Glomerular endothelial cell (primary cell): ENCODE measurements at places on chromosomes 2 and 18.

- DNase-seq: no peak
Observed at GRCh38 chr2:134218930-134219658, 34.8 kb upstream of the MGAT5 start.

DNA sequence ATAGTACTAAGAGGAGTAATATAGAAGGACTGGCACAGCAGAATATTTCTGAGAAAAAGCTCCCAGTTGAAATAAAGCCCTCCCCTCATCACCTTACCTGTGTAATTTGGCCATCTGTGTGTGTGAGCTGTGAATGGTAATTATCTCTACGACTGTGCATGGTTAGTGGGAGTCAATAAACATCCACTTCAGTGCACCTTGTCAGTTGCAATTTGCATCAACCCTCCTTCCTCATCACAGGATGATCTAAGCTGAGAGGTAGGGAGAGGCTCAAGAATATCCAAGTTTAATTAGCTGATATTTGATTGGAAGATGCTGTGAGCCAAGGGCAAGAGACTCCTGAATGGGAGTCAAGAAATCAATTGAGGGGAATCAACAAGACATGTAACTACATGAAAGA, 694.9 kb upstream of the KLHL29 start:
- no peak for DNase-seq

GRCh38 chr2:212402316-212402715, 136.3 kb downstream of the ERBB4 start:
- DNase-seq: no peak

DNA sequence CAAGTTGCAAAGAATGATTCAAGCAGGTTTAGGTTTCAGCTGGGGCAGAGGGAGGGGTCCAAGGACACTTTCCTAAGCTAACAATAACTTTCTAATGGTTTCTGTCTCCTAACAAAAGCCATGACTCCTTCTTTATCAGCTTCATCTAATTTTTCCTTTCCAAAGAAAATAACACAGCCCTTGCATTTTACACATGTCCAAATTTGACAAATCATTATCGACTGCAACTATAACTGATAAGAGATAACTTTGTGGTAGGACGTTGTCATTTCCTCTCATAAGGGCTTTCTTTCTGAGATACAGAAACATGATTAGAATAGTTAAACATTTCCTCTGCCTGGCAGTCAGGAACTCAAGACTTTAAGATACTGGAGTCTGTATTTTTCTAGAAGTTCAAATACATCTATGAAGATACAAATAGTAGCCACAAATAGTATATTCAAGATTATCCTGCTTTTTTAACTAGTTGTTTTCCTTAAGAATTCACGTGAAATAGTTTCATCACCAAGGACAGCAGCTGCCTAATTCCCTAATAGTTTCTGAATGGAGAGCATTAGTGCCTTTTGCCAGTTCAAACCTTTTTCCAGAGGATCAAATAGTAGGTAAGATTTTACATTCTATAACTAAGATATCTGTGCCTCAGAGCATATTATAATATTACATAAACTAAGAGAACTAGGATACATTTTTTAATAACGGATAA, 263.2 kb downstream of the EXOC6B start:
- peak; percentile 88 for DNase-seq

- no peak for DNase-seq
Observed at GRCh38 chr2:114160263-114160981, 270.5 kb downstream of the ACTR3 start.

DNA sequence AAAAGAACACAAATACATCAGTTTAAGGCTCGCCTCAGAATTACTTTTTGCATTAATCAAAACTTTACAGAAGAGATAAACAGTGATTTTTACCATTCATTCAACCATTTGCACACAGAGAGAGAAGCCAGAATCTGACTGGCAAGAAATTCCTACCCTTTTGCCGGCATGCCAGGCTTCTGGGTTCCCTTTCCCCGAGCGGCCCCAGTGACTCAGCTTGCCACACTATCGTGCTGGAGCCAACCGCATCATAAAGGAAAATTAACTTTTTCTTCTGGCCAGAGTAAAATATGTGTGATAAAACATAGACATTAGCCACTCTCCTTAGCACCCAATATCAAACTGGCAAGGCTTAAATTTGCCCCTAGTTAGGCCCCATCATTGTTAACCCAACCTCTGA, 61.8 kb upstream of the IKZF2 start:
- DNase-seq: no peak

- DNase-seq: no peak
Observed at GRCh38 chr2:220434385-220434784, 807.0 kb downstream of the SLC4A3 start.

DNA sequence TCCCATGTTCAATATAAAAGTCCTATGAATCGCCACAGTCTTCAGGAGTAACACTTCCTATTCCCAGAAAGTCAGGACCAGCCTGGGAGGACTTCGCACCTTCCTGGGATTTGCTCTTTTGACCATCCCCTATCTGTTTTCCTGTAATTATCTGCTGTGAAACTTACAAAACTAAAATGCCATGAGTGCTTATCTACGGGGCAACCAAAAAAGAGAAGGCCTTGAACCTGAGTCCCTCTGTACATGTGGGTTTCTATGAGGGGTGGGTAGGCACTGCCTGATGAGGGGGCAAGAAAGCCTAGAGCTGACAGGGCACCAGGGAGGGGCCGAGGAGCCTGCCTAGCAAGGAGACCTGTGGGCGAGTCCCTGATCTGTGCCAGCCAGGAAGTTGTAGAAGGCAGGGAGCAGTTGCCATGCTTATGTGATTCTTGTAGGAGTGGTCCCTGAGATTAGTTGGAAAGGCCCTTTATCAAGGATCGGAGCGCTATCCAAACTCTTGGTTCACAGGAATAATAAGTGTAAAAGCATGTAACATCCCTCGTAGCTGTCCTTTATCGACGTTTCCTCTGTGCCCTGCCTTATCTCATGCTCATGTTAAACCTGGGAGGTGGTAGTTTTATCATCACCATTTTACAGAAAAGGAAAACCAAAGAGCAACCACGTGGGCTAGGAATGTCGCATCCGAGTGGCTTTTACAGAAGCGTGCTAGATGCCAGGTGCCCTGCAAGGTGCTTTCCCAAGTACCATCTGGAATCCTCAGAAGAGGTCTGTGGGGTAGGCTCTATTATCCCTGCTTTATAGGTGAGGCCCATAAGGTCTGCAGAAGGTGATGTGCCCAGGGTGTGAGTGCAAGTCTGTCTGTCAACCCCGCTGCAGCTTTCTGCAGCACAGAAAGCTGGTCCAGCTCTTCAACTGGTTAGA, 111.8 kb downstream of the B3GNT2 start:
- DNase-seq: no peak

GRCh38 chr2:240472078-240472790, 36.8 kb downstream of the GPC1 start:
- no peak for DNase-seq

DNA sequence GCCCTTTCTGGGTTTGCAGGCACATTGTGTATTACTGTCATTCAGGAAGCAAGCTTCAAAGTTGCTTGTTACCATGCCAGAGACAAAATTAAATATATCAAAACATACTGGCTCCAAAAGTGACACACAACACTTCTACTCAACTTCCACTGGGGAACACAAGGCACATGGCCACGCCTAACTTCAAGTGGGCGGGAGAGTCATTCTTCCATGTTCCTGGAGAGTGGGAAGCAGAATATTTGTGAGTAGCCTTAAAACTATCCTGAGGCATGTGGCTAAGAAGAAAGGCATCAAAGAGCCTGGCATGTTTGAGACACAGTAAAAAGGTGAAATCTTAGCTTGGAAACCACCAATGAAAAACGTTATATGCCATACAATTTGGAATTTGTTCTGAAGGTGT, 90.5 kb upstream of the TACR1 start:
- no peak for DNase-seq

DNA sequence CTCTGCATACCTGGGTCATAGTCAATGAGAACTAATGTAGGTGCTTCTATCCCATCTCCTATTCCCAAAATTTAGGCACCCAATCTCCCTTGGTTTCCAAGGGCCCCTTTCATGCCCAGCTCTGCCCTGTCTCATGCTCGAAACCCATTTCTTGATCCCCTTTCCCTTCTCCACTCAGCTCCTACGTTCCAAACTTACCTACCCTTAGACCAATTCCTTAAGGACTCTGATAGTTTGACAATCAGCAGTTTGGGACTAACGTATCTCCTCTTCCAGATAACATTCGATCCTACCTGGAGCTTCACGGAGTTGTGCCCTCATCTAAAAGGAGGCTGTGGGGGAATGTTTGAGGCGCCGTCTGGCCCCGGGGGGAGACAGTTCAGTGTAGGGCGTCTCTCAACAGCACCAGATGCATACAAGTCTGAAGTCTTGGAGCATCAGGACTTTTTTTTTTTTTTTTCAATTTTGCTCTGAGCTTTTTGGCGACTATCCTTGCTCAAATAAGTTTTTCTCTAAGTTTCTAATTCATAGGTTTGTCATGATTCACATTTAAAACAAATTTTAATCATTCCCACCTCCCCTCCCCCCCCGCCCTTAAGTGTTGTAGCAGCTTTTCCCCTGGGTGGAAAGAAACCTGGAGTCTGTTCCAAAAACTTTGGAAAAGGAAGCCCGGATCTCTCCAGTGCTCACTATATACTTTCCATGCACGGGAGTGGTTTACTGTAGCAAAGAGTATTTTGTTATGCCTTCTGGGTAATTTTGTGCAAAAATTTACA, 141.2 kb upstream of the LGALSL start:
- DNase-seq: no peak

DNA sequence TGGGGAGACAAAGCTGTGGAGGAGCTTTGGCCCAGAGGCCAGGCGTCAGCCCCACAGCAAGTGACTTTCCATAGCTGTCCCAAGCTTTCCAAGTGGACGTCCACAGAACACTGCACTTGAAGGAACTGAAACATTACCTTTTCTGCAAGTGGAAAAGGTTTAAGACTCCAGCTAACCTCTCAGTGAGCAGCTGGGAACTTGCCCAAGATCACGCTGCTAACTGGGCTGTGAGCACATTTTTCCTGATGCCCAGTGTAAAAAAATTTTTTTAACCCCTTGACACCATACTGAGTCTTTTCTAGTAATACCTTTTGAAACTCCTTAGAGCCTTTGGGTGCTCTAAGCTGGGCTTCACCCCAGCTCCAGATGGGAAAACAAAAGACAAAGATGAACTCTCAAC, 256.7 kb downstream of the HAUS1 start:
- no peak for DNase-seq

DNA sequence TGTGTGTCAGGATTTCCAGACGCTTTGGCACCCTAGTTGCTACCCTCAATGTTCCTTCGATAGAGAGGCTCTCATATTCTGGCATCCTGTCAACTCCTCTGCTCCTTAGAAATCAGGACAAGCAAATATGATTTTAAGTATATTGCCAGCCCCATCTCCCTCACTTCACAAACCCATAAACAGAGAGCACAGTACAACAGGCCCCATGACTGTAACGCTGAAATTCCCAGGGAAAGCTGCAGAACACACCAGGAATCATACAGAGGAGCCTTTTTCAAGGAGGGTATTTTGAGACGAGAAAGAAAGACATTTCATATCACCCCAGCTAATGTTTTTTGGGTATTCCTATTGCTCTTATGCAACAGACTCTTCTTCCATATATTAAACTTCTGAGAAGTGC, 162.9 kb downstream of the NAPG start:
- no peak for DNase-seq

- DNase-seq: no peak
Observed at GRCh38 chr2:234320066-234320465, 176.8 kb downstream of the ARL4C start.

DNA sequence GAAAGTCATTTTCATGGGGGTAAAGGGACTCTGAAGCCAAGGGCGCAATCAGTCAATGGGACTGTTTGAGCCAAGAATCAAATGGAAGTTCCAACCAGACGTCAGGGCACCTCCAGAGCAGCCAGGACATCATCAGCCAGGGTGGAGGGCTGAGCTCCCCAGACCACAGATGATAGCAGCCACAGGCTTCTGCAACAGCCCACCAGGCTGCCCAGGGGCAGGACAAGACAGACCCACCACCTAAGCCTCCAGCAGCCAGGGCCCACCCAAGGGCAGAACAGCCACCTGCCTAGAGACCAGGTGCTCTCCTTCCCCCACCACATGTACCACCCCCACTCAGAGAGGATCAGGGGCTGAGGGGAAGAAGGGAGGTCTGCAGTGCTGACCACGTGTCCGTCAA, 53.8 kb upstream of the SLC66A3 start:
- no peak for DNase-seq

GRCh38 chr18:5747678-5748077, 147.6 kb downstream of the TMEM200C start:
- no peak for DNase-seq

GRCh38 chr2:151728804-151729414, 5.4 kb downstream of the NEB start:
- DNase-seq: no peak

DNA sequence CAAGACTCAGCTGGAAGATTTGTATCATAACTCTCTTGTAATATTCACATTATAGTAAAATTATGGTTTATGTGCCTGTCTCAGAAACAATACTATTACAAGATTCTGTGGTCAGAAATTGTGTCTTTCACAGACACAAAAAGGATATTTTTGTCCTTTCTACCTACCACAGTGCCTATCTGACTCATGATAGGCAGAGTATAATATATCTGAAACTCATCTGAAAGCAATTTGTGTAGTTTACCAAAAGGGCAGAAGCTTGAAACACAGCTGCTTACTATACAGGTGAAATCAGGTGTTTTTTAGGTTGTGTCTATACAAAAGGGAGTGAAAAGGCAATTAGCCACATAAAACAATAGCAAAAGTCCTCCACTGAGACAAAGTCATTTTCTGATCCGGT, 10.9 kb downstream of the TMEM200C start:
- DNase-seq: no peak

DNA sequence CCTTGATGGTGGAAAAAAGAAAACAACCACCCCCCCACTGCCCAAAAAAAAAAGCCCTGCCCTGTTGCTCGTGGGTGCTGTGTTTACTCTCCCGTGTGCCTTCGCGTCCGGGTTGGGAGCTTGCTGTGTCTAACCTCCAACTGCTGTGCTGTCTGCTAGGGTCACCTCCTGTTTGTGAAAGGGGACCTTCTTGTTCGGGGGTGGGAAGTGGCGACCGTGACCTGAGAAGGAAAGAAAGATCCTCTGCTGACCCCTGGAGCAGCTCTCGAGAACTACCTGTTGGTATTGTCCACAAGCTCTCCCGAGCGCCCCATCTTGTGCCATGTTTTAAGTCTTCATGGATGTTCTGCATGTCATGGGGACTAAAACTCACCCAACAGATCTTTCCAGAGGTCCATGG, 28.0 kb downstream of the MAL start:
- no peak for DNase-seq

GRCh38 chr2:43184339-43184895, 42.0 kb downstream of the ZFP36L2 start:
- DNase-seq: no peak

GRCh38 chr18:33918571-33918970, 306.1 kb downstream of the NOL4 start:
- no peak for DNase-seq

DNA sequence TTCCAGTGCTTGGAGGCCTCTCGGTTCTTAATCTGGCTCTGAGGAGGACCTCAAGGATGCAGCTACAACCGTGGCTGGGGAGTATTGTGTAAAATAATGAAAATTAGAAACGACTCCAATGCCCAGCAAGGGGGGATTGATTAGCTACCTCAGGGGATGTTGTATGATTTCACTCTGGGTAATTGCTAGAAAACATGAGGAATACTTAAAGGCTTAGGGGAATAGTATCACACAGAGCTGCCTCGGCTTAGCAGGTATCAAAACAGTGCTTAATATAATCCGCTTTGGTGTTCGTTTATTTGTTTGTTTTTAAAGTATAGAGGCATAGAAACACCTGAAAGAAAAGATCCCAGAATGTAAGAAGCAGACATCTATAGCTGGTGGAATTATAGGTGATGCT, 102.5 kb downstream of the INHBB start:
- no peak for DNase-seq
